ENCODE measurements at places on chromosomes 1 and 21.

GRCh38 chr21:41880153-41880552 lies 1.0 kb upstream of the PRDM15 start:
- no peak for DNase-seq

- no peak for DNase-seq
Measured at GRCh38 chr1:244246334-244246733, 195.3 kb downstream of the ZBTB18 start.

GRCh38 chr1:180680558-180681144 lies 48.8 kb downstream of the XPR1 start:
- DNase-seq, result no peak

DNA sequence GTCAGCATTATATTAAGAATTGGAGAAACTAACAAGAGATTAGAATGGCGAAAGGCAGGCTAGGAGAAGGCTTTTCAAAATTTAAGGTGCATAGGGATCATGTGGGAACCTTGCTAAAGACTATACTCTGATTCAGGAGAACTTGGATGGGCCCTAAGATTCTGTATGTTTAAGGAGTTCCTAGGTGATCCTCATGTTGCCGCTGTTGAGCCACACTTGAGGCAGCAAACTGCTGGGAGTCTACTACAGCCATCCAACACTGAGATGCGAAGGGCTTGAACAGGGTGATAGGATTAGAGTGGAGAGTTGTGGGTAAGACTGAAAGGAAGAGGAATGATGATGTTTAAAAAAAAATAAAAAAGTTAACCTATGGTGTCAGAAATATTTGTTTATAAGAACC lies 1013.2 kb downstream of the MRPL39 start:
- no peak for DNase-seq

GRCh38 chr1:85940656-85941306 lies 215.8 kb downstream of the COL24A1 start:
- no peak for DNase-seq

GRCh38 chr1:109530457-109531087 lies 9.1 kb upstream of the GPR61 start:
- no peak for DNase-seq

GRCh38 chr21:45129189-45129923 lies 55.0 kb downstream of the ADARB1 start:
- DNase-seq, result no peak
